ENCODE measurements at places on chromosomes 2 and 18. TPM values are rescaled to one million over a fixed set of nuclear protein-coding genes. Genes with fewer than 3 reads are reported as not detected.

The ROCK2 gene
- 83.3 TPM for total RNA-seq

DNA sequence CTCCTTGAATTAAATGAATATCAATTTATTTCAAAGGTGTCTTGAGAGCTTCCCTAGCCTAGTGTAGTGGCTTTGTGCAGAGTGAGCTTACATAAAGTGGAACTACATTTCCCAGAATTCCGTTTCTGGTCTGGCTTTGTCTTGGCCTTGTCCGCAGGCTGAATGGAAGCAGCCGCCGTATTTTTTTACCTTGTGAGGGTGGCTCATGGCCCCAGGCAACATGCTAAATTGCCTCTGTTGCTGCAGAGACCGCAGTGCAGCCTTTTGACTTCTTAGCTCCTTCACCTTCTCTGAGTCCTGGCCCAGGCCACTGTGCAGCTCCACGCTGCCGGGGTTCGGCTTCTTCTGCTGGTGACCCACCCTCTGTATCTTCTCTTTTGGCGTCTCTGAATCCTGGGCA, 114.8 kb upstream of the SLC38A11 start:
- no peak for DNase-seq

The DARS1 gene
- total RNA-seq = 79.0 TPM

DNA sequence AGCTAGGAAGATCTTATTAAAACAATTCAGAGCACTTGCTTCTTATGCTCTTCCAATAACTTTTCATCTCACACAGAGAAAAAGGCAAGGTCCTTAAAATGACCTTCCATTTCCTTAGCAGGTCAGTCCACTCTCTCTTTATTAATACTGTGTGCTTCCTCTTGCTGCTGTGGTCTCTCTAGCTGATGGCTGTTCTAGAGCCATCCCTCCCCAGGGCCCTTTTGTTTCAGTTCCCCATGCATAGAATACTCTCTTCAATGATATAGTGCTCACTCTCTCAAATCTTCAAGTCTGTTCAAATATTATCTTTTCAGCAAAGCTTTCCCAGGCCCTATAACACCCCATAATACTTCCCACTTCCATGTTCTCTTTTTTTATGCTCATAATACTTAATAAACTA, 469.3 kb downstream of the METTL4 start:
- no peak for DNase-seq

GRCh38 chr2:127516041-127516762, 10.1 kb downstream of the IWS1 start:
- DNase-seq = no peak

DNA sequence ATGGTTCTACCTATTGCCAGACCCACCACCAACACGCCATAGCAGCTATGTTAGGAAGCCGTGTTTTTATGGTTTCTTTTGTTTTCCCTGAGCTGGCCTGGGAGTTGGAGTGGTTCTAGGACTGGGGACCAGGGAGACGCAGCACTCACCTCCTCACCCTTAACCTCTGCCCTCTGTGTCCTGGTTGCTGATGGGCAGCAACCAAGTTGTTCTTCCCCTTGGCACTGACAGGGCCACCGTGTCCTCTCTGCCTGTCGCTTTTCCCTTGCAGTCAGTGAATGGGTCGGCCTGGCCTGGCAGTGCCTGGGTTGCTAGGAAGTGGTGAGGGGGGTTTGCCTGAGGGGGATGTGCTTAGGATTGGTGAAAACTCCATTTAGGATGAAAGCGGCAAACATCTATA, 197.1 kb upstream of the GATA6 start:
- DNase-seq = no peak

The RGPD3 gene
- total RNA-seq = 0.51 TPM

DNA sequence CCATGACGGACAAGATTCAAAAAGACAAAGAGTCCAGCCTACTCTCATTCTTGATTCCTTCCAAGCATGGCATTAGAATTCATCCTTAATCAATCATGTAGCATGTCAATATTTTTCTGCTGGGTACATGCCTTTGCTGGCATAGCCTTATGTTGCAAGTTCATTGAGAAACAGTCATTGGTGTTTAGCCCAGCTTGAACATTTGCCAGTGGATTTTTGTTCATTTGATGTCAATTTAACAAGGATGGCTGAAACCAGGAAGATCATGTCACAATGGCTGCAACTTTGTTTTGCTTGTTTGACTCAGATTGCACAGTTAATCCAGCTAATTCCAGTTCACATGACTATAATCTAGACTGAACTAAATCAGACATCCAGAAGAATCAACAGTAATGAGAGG, 1132.2 kb downstream of the LRP1B start:
- no peak for DNase-seq

GRCh38 chr2:237494066-237494465, 7.0 kb downstream of the MLPH start:
- DNase-seq = no peak

DNA sequence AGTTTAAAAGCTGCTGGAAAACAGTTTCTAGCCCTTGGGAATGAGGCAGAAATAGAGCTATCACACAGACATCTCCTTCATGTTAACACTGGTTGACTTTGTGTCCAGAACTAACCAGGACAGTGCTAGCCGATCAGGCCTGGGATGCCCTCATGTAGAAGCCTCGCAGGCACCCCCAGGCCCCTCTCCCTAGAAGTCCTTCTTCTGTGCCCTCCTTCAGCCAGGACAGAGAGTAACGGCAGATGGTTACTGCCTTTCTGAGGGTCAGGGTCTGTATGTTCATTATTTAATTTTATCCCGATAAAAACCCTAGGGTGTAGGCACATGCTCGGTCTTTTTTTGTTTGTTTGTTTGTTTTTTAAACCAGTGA, 10.7 kb upstream of the RPL31 start:
- DNase-seq = no peak

The RAB3GAP1 gene
- total RNA-seq = 67.4 TPM

- no peak for DNase-seq
These were observed 16.9 kb downstream of the PUM2 start for GRCh38 chr2:20333738-20334137.

The NDUFV2 gene
- total RNA-seq = 93.9 TPM

The RAB17 gene
- 4.9 TPM for total RNA-seq

DNA sequence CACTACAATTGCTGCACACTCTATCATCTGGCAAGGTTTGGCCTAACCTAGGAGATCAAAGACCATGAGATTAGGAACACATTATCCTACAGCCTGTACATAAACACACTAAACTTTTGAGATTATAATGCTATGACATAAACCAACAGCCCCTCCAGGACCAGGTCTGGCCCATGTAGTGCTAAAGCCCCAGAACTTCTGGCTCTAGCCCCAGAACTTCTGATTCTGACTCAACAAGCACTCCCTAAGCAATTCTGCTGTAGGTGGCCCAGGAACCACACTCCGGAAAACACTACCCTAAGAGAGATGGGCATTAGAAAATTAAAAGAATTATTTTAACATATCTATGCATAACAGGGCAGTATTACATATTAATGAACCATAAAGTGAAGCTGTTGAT, 369.5 kb upstream of the LYPD1 start:
- DNase-seq = no peak

The CAVIN2 gene
- 571 TPM for total RNA-seq

- DNase-seq = no peak
These were observed 42.1 kb downstream of the ROCK1 start for GRCh38 chr18:21069468-21069867.

GRCh38 chr18:63315876-63316275, 3.7 kb downstream of the BCL2 start:
- DNase-seq = no peak

The GULP1 gene
- total RNA-seq = 15.7 TPM

- no peak for DNase-seq
These were observed 125.3 kb downstream of the SH3RF3 start for GRCh38 chr2:109254174-109254904.

DNA sequence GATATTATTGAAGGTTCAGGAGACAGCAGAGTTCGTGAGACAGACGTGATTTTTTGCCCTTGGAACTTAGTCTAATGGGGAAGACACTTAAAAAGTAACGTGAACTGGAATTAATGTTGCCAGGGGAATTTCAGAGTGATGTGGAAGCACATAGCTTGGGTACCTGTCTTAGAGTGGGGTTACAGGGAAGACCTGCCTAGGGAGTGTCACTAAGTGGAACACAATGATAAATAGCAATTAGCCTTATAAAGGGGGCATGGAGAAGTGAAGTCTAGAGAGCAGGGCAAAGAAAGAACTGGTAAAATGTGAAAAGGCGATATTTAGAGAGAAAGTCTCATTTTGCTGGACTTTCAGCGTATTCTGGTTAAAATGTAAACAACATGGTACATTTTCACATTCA, 306.0 kb upstream of the TCF4 start:
- DNase-seq = no peak

DNA sequence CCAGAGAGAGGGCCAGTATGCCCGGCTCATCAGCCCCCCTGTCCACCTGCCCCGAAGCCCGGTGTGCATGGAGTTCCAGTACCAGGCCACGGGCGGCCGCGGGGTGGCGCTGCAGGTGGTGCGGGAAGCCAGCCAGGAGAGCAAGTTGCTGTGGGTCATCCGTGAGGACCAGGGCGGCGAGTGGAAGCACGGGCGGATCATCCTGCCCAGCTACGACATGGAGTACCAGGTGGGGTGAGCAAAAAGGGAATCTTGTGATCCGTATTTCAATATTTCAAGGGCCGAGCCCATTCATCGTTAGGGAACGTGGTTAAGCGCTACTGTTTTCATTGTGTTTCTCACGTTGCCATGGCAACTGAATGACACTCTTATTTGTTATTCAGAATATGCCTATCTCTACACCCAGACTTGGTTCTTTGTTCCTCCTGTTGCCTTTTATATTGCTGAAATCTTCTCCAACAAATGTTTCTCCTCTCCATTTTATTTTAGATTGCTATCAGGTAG, 81.5 kb downstream of the NRP2 start:
- peak; percentile 88 for DNase-seq

GRCh38 chr2:42897358-42897757, 105.0 kb upstream of the HAAO start:
- DNase-seq = no peak

DNA sequence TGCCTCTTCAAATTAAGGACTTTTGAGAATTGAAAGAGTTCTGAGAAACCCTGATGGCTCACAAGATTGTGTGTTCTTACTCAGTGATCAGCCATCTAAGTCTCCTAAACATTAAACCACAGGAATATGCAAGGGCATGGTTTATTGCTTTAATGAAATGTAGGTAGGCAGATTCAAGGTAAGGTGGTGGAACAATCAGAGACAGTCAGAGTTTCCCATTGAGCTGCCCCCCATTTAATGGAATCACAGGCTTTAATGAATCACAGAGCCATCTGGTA, 107.8 kb upstream of the LRATD1 start:
- no peak for DNase-seq

DNA sequence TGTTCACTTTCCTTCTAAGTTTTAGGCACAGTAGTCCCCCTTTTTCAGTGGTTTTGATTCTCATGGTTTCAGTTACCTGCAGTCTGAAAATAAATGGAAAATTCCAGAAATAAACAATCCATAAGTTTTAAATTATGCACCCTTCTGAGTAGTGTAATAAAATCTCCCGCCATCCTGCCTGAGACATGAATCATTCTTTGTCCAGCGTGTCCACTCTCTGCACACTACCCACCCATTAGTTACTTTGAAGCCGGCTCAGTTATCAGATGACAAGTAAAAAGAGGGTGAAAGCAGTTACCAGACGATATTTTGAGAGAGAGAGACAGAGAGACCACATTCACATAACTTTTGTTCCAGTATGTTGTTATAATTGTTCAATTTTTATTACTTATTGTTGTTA, 400.5 kb downstream of the TMX3 start:
- DNase-seq = no peak

- no peak for DNase-seq
These were observed 182.7 kb downstream of the MYO3B start for GRCh38 chr2:170360546-170361089.

DNA sequence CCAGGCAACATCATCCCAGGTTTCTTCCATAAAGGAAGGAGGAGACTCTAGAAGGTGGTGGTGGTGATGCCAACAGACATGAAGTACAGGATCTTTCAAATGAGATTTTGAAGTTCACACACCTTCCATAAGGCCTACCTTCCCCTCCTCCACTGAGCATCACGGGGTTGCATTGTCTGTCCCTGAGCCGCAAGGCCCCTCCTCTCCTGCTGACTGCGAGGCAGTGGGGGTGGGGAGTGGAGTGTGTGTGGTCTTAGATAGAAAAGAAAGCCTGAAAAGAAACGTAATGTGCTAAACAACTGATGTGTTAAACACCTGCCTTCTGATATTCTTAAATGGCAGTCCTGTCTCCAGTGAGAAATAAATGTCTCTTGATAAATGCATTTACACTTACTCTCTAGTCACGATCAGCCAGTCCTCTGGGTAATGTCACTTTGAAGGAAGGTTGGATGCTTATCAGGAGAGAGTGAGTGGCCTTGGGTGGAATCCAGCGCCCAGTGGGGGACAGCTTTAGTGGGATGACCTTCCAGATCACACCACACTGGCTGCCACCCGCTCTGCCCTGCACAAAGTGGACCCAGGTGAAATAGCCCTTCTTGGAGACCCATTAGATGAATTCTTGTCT, 5.5 kb upstream of the SCYGR5 start:
- no peak for DNase-seq

The C1GALT1C1L gene
- 0.17 TPM for total RNA-seq

GRCh38 chr2:12478151-12479064, 238.3 kb upstream of the TRIB2 start:
- DNase-seq = no peak

DNA sequence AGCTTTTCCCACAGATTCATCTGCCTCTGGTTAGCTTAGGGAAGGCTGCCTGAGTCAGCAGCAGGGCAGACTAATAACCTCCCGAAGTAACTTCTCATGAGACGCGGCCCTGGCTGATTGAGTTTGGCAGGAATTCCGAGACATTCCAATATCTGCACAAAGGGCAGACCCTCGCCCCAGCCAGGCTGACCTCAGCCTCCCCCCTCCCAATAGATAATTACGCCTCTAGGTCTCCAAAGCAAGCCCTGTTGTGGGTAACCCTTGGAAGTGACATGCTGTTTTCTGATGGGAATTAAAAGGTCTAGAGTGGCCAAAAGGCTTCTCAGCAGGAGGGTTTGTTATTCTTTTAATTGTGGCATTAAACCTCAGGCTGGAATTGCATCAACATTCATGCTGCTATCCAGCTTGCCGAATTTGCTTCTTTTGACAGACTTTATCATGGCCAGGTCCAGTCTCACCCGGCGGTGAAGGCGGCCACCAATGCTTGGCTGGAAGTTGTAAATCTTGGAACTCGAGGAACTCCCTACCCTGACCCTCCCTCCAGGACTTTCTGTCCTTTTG, 98.0 kb upstream of the SLC14A2 start:
- DNase-seq = no peak

- no peak for DNase-seq
These were observed 103.9 kb upstream of the GULP1 start for GRCh38 chr2:188187726-188188125.

DNA sequence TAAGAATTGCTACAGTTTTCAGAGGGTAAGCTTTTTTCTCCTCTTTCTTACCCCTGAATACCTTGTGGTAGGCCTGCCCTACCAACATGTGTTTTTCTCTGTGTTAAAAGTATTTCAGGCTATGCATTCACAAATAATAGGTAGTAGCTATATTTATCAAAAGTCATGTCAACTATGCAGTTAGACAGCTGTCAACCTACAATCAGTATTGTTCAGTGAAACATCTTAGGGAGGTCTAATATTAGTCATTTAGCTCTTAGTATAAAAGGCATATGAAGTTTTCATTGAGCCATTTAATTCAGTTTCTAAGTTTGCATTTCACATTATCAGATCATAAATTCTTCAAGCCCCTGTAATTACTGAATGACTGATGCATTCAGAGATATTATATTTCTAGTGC, 36.7 kb downstream of the XIRP2 start:
- DNase-seq = no peak

The TIGD1 gene
- total RNA-seq = 1.5 TPM
